ENCODE measurements at places on chromosomes 4 and X. TPM values are rescaled to one million over a fixed set of nuclear protein-coding genes. Genes with fewer than 3 reads are reported as not detected.

DNA sequence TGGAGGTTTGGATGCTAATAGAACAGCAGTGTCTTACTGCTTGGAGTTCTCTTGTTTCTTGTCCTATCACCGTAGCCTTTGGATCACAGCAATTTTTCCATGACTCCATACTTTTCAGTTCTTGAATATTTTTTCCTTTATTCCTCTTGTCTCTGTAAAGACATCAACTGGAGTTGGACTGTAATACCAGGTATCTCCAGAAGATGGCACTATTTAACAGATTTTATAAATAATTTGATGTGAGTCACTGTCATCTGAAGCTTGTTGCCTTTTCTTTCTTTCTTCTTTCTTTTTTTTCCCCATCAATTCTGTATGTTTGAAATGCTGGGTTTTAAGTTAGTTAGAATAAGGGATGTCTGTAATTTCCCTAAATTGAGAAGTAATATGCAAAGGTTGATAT lies 24.1 kb downstream of the HPRT1 start:
- DNase-seq: no peak

GRCh38 chr4:121784975-121785374 lies 16.1 kb upstream of the EXOSC9 start:
- DNase-seq: no peak

DNA sequence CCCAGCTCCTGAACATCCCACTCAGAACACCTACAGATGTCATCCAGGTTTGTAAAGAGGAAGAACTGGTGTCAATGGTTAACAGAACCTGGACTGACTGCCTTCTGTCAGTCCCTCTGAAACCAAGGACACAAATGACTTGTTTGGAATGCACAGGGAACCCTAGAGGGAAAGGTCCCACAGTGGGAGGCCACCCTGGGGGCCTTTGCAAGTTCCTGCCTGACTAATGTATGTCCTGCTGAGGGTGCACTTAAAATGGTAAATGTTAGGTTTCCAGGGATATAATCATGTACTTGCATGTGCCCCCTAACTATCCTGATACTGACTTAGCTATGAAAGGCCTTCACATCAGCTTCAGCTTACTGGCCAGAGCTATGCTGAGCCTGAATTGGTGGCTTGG lies 15.0 kb upstream of the XAGE2 start:
- no peak for DNase-seq

DNA sequence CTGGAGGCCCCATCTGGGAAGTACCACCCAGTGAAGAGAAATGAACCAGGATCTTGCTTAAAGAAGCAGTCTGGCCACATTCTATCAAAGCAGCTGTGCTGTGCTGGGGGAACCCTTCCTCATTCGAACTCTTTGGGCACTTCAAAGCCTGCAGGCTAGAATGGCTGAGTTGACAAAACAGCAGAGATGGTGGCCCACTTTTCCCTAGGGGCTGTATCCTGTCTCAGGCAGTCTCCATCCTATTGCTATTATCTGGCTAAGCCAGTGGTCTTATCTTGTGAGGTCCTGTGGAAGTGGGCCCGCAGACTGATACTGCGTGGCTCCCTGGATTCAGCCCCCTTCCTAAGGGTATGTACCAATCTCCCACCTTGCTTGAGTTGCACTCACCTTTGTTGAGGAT lies 114.3 kb downstream of the VSIG4 start:
- DNase-seq: no peak

Gene GRIA3
- total RNA-seq: 14.2 TPM

Gene TENM3
- total RNA-seq: 3.9 TPM

Gene NAP1L3
- 15.0 TPM for total RNA-seq

All from cardiac septum (tissue), 1 donor.